T-helper 22 cell (primary cell): ENCODE measurements at places on chromosomes 11 and 22.

DNA sequence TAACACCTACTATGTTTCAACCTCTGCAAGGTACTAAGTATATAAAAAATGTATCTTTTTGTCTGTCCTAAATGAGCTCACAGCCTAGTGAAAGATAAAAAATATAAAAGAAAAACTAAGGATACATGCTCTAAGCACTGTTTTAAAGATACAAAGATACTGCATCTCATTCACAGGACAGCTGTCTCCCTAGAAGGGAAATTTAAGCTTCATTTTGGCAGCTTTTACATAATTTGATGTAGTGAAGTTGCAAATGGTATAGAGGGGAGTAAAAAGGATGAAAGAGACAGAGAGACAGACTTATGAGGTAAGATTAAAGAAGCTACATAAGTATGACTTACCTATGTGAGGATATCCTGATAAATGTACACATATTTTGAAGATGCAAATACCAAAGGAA, 53.6 kb downstream of the LRRC4C start:
- no peak for DNase-seq

GRCh38 chr11:20327377-20327935, 36.1 kb upstream of the HTATIP2 start:
- no peak for DNase-seq

DNA sequence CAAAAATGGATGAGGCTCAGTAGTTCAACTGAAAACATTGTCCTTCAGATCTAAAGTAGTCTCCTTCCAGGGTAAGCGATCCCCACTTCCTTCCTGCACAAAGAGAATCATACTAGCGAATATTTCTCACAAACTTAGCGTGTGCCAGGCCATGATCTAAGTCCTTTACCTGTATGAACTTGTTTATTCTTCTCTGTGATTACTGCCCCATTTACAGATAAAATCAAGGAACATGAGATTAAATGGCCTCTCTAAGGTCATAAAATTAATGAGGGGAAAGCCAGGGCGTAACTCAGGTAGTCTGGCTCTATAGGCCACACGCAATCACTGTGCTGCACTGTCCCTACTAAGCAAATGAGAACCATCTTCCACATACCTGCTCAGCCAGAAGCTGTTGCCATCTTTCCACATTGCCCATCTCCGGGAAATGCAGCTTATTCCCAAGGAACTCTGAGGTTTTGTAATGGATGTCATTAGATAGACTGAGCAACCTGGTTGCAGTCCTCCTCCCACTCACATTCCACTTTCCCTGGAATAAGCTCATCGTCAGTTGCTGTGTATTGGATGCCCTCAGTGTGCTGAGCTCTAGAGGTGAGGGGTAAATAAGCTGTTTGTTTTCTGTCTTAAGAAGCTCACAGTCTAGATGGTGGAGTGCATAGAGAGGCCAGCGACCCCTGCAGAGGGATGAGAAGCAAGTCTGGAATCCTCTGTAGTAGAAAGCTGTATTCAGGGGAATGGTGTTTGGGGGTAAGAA, 146.3 kb downstream of the SNX19 start:
- no peak for DNase-seq

- no peak for DNase-seq
Observed at GRCh38 chr11:117723277-117724024, 73.6 kb downstream of the DSCAML1 start.

DNA sequence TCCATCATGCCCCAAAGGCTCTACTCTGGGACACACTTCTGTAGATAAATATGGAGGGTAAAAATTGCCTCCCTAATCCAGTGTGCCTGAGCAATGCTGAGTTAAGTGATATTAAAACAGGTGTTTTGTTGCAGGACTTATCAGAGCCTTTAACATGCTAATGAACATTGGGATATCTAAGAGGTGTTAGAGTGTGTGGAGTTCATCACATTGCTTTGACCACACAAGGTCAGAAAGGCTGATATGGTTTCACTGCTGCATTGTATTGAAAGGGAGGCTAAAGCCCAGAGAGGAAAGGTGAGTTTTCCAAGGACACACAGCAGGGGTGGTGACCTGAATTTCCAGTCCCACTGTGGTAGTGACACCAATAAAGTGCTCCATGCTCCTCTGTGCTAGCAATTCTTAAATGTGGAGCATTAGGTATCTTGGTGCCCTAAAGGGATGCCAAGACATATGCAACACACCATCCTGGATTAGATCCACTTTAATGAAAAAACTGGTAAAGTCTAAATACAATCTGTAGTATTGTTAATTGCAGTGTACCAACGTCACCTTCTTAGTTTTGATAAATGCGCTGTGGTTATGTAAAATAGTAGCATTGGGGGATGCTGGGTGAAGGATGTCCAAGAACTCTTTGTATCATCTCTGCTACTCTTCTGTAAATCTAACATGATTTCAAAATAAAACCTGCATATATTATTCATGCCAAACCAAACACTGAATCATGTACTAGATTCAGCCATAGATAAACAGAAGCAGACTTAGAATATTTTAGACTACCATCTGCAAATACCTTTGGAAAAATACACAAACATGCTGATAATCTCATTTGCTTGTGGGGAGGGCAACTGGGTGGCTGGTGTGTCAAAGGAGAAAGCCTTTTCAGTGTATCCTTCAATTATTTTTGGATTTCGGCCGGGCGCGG, 45.8 kb downstream of the MIAT start:
- no peak for DNase-seq

DNA sequence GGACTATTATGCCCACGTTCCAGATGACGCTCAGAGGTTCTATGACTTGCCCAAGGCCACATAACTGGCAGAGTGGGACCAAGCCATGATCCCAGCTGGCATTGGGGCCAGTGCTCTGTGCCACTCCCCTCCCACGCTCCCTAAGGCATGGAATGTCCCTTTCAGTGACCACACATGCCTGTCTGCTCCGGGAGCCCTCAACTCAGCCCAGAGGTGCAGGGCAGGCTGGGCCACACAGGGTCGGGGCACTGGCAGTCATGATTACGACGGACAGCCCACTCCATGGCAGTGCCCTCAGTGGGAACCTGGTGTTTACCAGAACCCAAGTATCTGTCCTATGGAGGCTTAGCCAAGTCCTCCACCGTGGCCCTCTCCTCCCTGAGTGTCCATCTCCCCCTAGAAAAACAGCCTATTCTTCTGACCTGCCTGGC, 10.0 kb downstream of the RHBDD3 start:
- DNase-seq, result no peak

DNA sequence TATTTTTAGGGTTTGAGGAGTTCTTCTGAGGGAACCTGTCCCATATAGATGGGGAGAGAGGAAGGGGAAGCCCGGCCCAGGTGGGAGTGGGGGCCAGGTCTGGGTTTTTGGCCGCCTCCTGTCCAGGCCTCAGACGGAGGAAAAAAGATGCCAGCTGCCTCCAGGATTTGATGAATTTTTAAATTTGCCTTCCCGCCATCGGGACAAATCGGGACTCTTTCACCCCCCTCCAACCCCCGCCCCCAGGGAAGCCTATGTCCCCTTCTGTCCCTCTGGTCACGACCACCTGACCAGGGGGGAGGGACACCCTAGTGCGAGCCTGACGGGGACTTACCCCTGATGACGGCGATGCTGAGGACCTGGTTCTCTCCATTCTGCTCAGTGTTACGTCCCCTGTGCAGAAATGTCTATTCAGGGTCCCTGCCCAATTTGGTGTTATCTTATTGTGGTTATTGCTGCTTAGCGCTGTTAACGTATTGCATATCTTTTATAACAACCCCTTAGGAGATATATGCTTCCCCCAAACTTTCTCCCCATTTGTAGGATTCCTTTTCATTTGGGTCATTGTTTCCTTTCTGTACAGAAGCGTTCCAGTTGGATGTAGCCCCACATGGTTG, 115.9 kb upstream of the GRK3 start:
- no peak for DNase-seq

DNA sequence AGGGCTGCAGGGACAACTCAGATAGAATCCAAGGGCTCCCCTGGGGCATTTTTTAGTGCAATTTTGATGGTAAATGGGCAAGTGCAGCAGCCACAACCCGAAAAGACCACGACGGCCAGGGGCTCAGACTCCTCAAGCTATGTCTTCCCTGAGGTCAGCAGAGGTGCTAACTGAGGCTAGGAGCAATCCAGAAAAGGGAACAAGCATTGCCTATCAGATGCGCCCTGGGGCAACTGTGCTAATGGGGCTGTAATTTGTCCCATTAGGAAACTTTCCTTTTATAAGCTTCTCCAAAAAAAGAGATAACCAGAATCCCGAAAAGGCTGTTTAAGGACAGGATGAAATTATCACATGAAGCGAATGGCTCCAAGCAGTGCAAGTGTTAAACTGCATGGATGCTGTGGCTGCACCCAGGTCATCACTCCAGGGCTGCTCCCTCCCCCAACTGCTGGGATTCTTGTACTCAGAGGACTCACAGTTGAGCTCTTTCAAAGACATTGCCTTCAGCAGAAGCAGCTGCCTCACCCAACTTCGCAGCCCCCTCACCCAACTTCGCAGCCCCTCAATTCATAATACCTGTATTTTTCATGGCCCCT, 2.8 kb upstream of the CD3E start:
- DNase-seq, result no peak

- DNase-seq, result no peak
Observed at GRCh38 chr11:10351765-10352641, 47.1 kb downstream of the ADM start.

GRCh38 chr22:44366372-44367300, 53.9 kb upstream of the SHISAL1 start:
- DNase-seq, result no peak

DNA sequence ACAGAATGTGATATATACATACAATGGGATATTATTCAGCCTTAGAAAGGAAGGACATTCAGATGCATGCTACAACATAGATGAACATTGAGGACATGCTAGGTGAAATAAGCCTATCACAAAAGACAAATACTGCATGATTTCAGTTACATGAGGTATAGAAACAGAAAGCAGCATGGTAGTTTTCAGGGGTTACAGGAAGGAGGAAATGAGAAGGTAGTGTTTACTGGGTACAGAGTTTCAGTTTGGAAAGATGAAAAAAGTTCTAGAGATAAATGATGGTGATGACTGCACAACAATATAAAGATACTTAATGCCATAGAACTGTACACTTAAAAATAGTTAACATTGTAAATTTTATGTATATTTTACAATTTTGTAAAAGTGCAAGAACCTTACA, 266.7 kb upstream of the C11orf87 start:
- DNase-seq, result no peak

- DNase-seq, result no peak
Observed at GRCh38 chr22:48554893-48555572, 1272.6 kb downstream of the BRD1 start.

- no peak for DNase-seq
Observed at GRCh38 chr11:129282634-129283033, 90.5 kb upstream of the ARHGAP32 start.

- no peak for DNase-seq
Observed at GRCh38 chr22:35380537-35381423, at the start of gene HMOX1. Gene HMOX1, plus strand, starts transcription at chr22:35381096. Its CDS starts 78 bp downstream, at chr22:35381174.

DNA sequence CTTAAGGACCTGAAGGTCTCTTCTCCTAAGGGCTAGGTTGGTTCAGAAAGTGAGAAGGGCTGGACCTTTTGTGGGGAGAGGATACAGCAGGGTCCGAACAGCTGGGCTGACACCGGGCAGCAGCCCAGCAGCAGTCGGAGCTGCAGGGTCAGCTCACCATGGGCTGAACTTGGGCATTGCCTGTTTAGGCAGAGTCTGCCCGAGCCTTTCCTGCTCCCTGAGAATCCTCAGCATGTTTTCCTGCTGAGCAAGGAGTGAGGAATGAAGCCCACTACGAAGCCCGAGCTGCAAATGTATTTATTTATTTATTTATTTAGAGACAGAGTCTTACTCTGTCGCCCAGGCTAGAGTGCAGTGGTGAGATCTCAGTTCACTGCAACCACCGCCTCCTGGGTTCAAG, 83.9 kb downstream of the PTPRJ start:
- DNase-seq, result no peak

GRCh38 chr22:19691721-19692341, 22.5 kb upstream of the SEPTIN5 start:
- DNase-seq, result no peak

DNA sequence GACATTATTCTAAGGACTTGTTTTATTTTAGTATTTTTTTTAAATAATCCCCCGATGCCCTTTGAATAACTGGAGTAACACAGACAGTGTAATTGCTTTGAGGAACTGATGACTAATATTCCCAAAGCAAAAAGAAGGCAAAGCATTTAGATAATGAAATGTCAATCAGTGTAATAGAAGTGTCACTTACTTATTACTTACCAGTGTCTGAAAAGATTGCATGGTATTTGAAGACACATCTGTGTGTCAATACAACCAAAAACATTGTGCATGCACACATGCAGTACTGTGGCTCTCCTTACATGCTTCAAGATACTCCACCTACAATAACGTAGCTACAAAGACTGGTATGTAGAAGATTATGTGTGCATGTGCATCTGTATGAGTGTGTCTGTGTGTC, 264.0 kb upstream of the ANO5 start:
- no peak for DNase-seq

- DNase-seq, result no peak
Observed at GRCh38 chr11:115197031-115197430, 307.2 kb downstream of the CADM1 start.

GRCh38 chr11:1920909-1921573, 1.5 kb downstream of the TNNT3 start:
- DNase-seq, result no peak

DNA sequence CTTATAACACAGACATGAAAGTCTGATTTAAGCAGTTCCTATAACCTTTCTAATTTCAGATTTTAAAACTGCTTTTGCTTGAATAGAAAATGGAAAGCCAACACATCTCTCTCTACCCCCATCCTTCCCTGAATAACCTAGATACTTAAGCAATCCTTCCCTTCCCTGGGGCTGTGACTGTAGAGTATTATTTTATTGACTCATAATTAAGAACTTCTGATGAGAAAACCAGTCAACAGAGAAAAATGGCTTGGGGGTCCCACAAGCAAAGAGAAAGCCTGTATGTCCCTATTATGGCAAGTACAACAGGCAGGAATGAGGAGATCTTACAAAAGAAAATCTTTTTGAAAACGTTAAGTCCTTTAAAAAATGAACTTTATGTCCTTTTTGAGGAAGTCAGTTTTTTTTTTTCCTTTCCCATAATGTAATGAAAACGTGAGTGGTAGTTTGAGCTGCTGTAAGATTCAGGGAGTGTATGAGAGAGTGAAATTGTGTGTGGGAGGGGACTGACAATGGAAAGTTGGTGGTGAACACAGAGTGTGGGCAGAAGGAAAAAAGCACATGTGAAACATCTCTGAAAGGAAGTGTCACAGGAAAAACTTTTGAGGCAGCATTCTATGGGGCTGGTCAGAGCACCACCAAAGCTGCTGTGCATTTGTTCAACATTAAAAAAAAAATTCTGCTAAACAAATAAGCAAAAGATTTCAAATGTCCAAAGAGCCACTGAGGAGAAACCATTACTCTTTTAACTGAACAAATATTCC, 154.6 kb downstream of the MAML2 start:
- no peak for DNase-seq

- DNase-seq, result peak; percentile 57
Observed at GRCh38 chr11:60915248-60915914, 1.4 kb downstream of the TMEM109 start.

DNA sequence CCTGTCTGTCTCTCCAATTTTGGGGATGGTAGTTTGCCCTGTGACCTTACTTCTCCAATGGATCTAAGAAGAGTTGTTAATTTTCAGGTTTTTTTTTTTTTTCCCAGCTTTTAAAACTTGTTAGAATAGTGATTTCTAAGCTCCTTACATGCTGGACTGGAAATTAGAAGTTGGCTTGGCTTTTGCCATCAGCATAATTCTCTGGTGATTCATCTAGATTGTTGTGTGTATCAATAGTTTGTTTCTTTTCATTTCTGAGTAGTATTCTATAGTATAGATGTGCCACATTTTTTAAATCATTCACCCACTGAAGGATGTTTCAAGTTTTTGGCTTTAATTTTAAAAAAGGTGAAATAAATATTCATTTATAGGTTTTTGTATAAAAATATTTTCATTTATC, 51.4 kb downstream of the ADAMTS15 start:
- DNase-seq, result no peak
